Activated effector memory CD4-positive, alpha-beta T cell treated with anti-CD3 and anti-CD28 coated beads, Interleukin-2, amount 50 U/mL, for 16 hours (primary cell): ENCODE measurements at places on chromosomes 2 and 18.

DNA sequence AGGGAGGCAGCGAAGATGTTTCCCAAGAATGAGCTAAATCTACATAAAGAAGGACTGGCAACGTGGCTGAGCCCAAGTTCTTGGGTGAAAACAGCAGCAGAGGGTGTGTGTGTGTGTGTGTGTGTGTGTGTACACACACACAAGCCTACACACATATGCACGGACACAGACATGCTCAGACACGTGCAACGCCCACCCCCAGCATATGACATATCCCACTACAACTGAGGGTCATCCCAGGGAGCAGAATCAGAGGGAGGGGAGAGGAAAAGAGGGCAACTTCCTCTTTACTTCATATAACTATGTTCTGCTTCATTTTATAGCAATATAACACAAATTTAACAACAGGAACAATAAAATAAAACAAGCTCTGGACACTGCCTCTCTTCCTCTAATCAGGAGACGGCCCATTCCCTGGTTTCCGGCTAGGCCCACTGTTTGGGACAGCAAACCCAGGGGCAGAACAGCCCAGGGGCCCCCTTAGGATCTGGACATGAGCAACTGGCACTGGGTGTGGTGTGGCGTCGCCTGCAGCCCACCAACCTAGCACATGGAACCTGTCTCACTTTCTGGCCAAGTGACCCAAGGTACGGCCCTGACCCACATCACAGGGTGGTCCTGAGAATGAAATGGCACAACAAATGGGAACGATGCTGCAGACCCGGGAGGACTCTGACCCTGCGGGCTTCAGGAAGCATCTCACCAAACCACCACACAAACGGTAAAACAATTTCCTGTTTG, 25.0 kb downstream of the FAM178B start:
- DNase-seq, result no peak

DNA sequence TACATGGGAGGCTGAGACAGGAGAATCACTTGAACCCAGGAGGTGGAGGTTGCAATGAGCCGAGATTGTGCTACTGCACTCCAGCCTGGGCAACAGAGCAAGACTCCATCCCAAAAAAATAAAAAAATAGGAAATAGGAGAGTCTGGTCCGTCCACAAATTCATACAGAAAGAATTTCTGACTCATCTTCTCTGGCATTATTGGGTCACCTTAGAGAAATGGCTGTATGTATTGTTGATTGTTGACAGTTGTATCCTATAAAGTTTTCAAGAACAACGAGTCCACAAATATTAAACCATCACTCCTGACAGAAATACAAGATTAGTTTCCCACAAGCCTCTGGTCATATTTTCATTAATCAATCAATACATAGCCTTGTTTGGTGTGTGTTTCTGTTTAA, 20.4 kb downstream of the RBM43 start:
- DNase-seq, result no peak

GRCh38 chr18:79769698-79770500, 27.8 kb upstream of the KCNG2 start:
- peak; percentile 53 for DNase-seq

GRCh38 chr18:36771245-36771644, 57.6 kb downstream of the TPGS2 start:
- no peak for DNase-seq

- peak; percentile 82 for DNase-seq
These were observed 5.4 kb downstream of the SPR start for GRCh38 chr2:72892506-72893173.

DNA sequence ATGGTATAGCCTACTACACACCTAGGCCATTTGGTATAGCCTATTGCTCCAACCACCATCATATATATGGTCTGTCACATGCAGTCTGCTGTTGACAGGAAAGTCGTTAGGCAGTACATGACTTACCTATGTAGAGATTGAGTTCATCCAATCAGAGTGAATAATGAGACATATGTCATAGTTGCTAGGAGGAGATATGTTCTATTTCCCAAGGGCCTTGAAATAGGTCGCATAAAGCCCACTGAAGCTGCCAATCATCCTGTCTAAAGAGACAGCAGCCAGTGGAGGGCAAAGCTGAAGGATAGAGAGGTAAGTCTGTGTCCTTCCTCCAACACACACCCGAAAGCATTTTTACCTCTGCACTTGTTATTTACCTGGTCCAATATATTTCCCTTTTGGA, 263.4 kb downstream of the PTPRM start:
- no peak for DNase-seq

GRCh38 chr18:66078925-66079800, 328.4 kb downstream of the CDH7 start:
- no peak for DNase-seq

DNA sequence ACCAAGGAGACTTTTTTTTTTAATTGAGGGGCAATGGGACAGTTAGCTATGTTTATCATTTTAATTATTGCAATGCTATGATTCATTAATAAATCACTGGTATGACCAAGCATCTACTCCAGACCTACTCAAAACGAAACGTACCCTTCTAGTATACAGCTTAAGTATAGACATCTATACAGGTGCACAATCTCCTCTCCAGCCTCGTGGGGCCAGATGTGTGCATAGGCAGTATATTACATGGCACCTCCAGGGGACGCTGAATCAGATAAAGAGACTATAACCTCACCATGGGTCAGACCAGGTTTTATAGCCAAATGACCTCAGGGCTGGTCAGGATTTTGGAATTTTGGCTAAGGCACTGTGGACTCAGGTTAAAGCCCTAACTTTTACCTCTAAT, 86.6 kb downstream of the SS18 start:
- no peak for DNase-seq

GRCh38 chr18:75783566-75784281, 356.2 kb upstream of the SMIM21 start:
- DNase-seq, result no peak

GRCh38 chr2:85790499-85791188, 36.9 kb downstream of the ATOH8 start:
- DNase-seq, result no peak

GRCh38 chr2:232771870-232772269, 4.5 kb downstream of the KCNJ13 start:
- no peak for DNase-seq

DNA sequence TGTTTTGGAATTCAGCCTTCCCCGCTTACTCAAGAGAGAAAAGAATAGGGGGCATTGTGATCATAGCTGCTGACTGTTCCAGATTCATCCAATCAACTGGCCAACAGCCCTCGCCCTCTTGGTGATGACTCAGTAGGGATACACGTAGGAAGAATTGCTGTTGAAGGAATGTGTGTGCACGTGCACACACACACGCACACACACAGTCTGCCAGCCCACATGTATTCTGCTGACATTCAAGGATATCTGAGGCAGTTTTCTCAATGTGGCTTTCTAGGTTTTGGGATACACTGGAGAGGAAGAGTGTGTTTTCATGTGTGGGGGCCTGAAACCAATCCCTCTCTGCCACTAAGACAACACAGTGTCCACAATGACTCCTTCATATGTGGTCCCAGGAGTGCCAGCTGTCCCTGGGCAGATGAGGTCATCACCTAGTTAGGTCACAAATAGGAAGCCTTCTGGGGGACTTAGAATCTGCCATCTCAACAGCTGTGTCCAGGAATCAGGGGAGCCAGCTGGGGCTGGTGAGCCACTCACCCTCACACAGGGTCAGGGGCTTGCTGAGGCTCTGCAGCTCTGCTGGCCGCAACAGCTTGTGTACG, 352.6 kb downstream of the SS18 start:
- no peak for DNase-seq

DNA sequence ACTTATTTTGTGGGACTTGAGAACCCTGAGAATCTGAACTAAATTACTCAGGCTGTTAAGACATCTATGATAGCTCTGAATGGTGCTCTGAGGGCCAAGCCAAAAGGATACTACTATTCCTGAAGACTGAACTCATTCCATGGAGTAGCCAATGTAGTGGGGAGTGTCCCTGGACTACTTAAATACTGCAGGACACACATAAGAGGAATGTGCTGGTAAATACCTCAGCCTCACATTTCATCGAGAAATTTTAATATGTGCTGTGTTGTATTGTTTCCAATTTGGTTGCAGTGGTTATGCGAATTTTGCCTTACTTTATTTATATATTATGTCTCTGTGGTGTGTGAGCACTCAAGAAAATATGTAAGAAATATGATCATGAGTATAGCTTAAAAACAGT, 264.4 kb upstream of the FIGN start:
- no peak for DNase-seq

DNA sequence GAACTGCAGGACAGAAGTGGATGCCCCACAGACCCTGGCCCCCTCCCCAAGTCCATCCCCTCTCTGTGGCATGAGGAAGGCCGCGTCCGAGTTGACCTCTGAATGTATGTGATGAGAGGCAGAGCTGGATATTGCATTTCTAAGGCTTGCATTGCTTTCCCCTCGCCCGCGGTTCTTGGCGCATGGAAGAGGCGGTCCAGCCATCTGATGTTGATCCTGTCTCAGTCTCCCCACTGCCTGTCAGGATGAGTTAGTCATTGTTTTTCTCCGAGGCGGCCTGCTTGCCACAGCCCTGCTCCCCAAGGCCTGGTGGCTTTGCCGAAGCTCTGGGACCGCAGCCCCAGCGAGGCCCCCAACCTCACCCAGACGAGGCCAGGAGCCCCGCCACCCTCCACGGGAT, 88.6 kb downstream of the SMAD7 start:
- no peak for DNase-seq

- no peak for DNase-seq
These were observed 27.5 kb downstream of the MYO7B start for GRCh38 chr2:127562936-127563335.

GRCh38 chr2:73092146-73092783, 20.5 kb downstream of the RAB11FIP5 start:
- DNase-seq, result no peak

DNA sequence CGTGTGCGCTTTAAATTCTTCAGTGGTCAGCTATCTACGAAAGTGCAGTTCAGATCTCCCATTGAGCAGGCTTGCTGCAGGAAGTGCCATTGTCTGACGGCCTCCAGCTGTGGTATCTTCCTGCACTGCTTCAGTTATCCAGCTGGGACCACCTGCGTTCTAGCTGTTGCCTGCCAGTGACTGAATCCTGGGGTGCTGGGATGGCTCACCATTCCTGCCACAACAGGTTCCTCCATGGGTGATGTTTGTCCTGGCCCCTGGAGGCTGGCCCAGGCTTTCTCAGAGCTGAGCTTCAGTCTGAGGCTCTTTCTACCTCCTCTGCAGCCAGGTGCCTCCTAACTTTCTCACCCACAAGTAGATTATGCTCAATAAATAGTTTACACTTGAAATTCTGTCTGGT, 498.5 kb upstream of the HS6ST1 start:
- no peak for DNase-seq

GRCh38 chr2:9613291-9613690, 17.5 kb downstream of the YWHAQ start:
- no peak for DNase-seq

- no peak for DNase-seq
These were observed 630.8 kb upstream of the PIK3C3 start for GRCh38 chr18:41324020-41324791.

- DNase-seq, result no peak
These were observed 102.1 kb upstream of the NEDD4L start for GRCh38 chr18:57941841-57942489.

- no peak for DNase-seq
These were observed 301.9 kb downstream of the ZNF407 start for GRCh38 chr18:74899554-74899953.

GRCh38 chr2:71226096-71226964, 573 bp downstream of the PAIP2B start:
- DNase-seq, result peak; percentile 73

- DNase-seq, result peak; percentile 78
These were observed 5.6 kb upstream of the NAPG start for GRCh38 chr18:10519999-10520935.

- DNase-seq, result no peak
These were observed 21.3 kb downstream of the CENPO start for GRCh38 chr2:24814516-24814915.

DNA sequence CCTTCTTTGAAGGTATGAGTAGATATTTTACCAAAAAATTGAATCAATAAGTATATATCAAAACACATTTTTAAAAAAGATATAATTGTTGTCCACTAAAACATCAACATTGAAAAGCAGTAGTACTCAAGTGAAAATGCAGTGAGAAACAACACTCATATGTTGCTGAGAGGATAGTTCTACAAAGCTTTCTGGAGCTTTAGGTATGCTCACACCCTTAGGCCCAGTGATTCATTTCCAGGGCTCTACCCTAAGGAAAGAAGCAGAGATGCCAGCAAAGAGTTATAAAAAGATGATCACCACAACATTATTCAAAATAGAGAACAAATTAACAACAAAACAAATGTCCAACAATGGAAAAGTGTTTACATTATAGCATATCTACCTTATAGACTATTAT, 197.3 kb upstream of the CCDC150 start:
- DNase-seq, result no peak

GRCh38 chr2:169160926-169161481, 91.6 kb downstream of the DHRS9 start:
- no peak for DNase-seq
